GM23248 (cell line): ENCODE measurements at places on chromosomes 11 and 22. TPM values are rescaled to one million over a fixed set of nuclear protein-coding genes. Genes with fewer than 3 reads are reported as not detected.

FIBIN gene
- total RNA-seq = 45.3 and 48.1 TPM in 2 replicates

ZNF280A gene
- not detected in 2 replicates for total RNA-seq

NCAPH2 gene
- total RNA-seq = 33.8 and 61.0 TPM in 2 replicates

SDHAF2 gene
- total RNA-seq = 19.5 and 32.5 TPM in 2 replicates

BRSK2 gene
- total RNA-seq = 0.11 and 0.13 TPM in 2 replicates

FXYD6 gene
- total RNA-seq = not detected in 2 replicates

OR5B21 gene
- not detected in 2 replicates for total RNA-seq

RFPL2 gene
- not detected in 2 replicates for total RNA-seq

GNB1L gene
- total RNA-seq = 16.5 and 22.5 TPM in 2 replicates

MS4A6E gene
- total RNA-seq = not detected in 2 replicates

HBE1 gene
- total RNA-seq = not detected in 2 replicates

OR8D4 gene
- total RNA-seq = not detected in 2 replicates

IL10RA gene
- total RNA-seq = not detected in 2 replicates

SLN gene
- not detected in 2 replicates for total RNA-seq

KRTAP5-11 gene
- not detected in 2 replicates for total RNA-seq

CCDC188 gene
- total RNA-seq = 0.76 and 1.8 TPM in 2 replicates

C22orf15 gene
- 0.13 TPM in 1 of 2 replicates, not detected in the other for total RNA-seq

GNAZ gene
- 0.25 and 0.65 TPM in 2 replicates for total RNA-seq

KCNJ1 gene
- not detected in 2 replicates for total RNA-seq
